ENCODE measurements at places on chromosomes 5 and 9.

- DNase-seq: no peak
- no peak overlapping the region for H3K27ac ChIP-seq
- no peaks in the 10 kb centered on the region for H3K4me1 ChIP-seq
- H3K27me3 ChIP-seq: no peaks in the 10 kb centered on the region
- H3K4me3 ChIP-seq: no peak overlapping the region
- H3K36me3 ChIP-seq: no peaks in the 10 kb centered on the region
Measured at GRCh38 chr5:83517072-83517687, 45.6 kb downstream of the VCAN start.

DNA sequence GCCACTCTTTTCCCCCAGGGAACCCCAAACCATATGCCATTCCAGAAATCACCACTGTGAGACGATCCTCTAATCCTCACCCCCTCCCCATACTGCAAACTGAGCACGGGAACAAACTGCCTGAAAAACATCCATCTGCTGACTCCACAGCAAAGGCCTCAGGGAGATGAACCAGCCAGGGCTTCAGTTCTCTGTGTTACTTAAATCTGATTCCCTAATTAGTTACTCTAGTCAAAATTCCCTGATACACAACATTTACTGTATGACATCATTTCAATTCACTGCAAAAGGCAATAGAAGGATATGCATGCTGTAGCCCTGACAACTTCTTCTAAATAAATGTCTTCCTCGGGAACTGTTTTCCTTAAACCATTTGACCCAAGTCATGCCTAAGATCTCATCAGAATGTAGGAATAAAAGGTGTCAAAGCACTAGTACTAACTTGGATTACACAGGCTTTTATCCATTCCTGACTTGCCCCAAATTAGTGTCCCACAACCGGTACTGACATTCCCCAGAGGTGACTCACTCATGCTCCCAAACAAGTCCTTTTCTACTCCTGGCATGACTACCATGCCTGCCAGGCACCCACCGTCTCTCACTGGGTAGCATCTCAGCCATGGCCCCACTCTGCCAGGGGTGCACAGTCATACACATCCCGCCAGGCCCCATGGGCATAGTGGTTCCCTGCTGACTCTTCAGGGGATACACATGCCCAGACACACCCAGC is 35.0 kb downstream of the MTX3 start:
- H3K27me3 ChIP-seq: no peaks in the 10 kb centered on the region
- no peaks in the 10 kb centered on the region for H3K36me3 ChIP-seq
- no peak overlapping the region for H3K4me3 ChIP-seq
- peaks cover 16% of the 10 kb centered on the region for H3K4me1 ChIP-seq

- no peak overlapping the region for H3K27ac ChIP-seq
- H3K4me1 ChIP-seq: no peaks in the 10 kb centered on the region
- no peaks in the 10 kb centered on the region for H3K36me3 ChIP-seq
- no peaks in the 10 kb centered on the region for H3K27me3 ChIP-seq
- no peak for DNase-seq
Measured at GRCh38 chr5:156411185-156411613, 84.2 kb downstream of the SGCD start.

- no peaks in the 10 kb centered on the region for H3K36me3 ChIP-seq
- H3K4me3 ChIP-seq: no peak overlapping the region
- H3K4me1 ChIP-seq: peaks cover 32% of the 10 kb centered on the region
- no peaks in the 10 kb centered on the region for H3K27me3 ChIP-seq
- DNase-seq: no peak
Measured at GRCh38 chr5:113268232-113268631, 166.6 kb downstream of the TSSK1B start.

GRCh38 chr9:37243588-37244345 is 123.4 kb downstream of the ZCCHC7 start:
- H3K27ac ChIP-seq: no peak overlapping the region
- H3K36me3 ChIP-seq: no peaks in the 10 kb centered on the region
- DNase-seq: no peak

GRCh38 chr5:138138949-138139780 is at the start of gene NME5:
Gene NME5 (minus strand): TSS chr5:138139428. CDS start chr5:138138780, 648 bp downstream.
- no peaks in the 10 kb centered on the region for H3K4me1 ChIP-seq
- peak within 1 kb of the TSS; percentile 19 for H3K4me3 ChIP-seq
- no peak within 1 kb of the TSS for H3K27ac ChIP-seq
- no peaks in the 10 kb centered on the region for H3K36me3 ChIP-seq

GRCh38 chr9:6237267-6237666 is 21.7 kb downstream of the IL33 start:
- no peaks in the 10 kb centered on the region for H3K36me3 ChIP-seq
- H3K27me3 ChIP-seq: no peaks in the 10 kb centered on the region
- no peaks in the 10 kb centered on the region for H3K4me1 ChIP-seq
- H3K4me3 ChIP-seq: no peak overlapping the region
- H3K27ac ChIP-seq: no peak overlapping the region

GRCh38 chr9:30349526-30350513 is 2034.6 kb upstream of the ACO1 start:
- no peaks in the 10 kb centered on the region for H3K4me1 ChIP-seq
- DNase-seq: no peak
- no peak overlapping the region for H3K4me3 ChIP-seq
- no peak overlapping the region for H3K27ac ChIP-seq

DNA sequence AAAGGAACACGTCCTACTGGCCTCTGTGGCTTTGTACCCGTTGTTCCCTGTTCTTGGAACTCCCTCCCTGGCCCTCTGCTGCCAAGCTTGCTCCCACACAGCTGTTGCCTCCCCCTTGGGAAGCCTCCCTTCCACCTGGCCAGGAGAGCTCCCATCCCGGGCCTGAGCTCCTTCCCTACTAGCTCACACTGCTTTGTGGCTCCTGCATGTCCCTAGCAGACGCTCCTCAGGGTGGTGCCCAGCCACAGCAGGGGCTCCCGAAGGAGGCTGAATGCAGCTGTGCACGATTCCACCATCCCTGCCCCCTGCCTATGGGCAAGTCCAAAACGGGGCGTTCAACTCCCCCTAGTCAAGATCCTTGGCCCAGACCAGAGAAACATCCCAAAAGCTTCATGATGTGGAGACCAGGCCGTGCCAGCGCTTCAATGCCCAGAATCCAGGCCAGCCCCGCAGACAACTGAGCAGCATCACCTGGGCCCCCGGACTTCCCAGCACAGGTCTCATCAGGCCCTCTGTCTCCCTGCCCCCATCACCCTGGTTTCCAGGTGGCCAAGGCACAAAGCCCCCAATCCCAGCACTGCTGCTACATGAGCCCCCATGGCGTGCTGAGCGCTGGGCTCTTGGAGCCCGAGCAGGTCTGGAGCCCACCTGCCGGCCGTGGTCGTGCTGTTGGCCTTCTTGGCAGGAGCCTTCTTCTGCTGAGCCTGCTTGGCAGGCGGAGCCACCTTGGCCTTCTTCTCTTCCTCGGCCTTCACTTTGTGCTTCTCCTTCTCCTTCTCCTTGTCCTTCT is 14.3 kb downstream of the BRD3OS start:
- H3K27ac ChIP-seq: no peak overlapping the region
- no peaks in the 10 kb centered on the region for H3K27me3 ChIP-seq
- H3K4me1 ChIP-seq: peaks cover 4% of the 10 kb centered on the region
- peaks cover 98% of the 10 kb centered on the region for H3K36me3 ChIP-seq

- peaks cover 3% of the 10 kb centered on the region for H3K4me1 ChIP-seq
- H3K27me3 ChIP-seq: no peaks in the 10 kb centered on the region
- H3K4me3 ChIP-seq: no peak overlapping the region
- H3K36me3 ChIP-seq: no peaks in the 10 kb centered on the region
- H3K27ac ChIP-seq: no peak overlapping the region
Measured at GRCh38 chr9:108621991-108622855, 233.6 kb downstream of the ACTL7B start.

GRCh38 chr5:124604419-124604818 is 142.0 kb downstream of the ZNF608 start:
- peaks cover 42% of the 10 kb centered on the region for H3K4me1 ChIP-seq
- H3K27ac ChIP-seq: no peak overlapping the region
- no peak for DNase-seq

DNA sequence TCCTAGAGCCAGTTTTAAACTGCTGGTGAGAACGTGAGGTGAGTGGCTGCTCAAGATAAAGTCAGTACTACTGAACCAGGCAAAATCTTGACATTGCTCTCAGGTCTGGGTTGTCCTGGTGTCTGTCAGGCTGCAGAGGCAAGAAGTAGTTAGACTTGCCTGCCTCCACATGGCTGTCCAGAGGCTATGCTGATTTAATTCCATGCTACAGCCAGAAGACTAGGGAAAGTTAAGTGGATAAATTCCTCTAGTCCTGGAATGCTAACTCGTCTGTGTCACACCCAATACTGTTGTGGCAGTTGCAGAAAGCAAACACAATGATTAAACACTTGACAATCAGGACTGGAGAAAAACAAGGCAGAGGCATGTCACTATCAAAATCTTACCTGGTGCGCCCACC is 118.9 kb downstream of the ACER2 start:
- H3K4me3 ChIP-seq: no peak overlapping the region
- H3K27ac ChIP-seq: no peak overlapping the region
- H3K4me1 ChIP-seq: no peaks in the 10 kb centered on the region

DNA sequence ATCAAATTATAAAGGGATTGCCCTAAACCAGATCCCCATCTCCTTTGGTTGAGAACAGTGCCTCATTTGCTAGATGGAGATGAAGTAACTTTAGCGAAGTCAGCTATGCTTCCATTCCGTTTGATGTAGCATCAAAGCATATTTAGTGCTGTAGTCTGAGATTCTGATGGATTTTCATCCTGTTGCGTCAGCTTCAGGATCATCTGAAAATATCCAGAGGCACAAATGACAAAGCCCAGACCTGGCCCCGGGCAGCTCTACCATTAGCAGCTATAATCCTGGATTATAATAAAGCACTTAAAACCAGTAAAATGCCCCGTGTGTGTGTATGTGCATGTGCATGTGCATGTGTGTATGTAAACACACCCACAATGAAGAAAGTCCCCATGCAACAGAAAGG is 44.7 kb downstream of the ERAP1 start:
- H3K27me3 ChIP-seq: no peaks in the 10 kb centered on the region
- no peak for DNase-seq
- no peaks in the 10 kb centered on the region for H3K4me1 ChIP-seq
- H3K4me3 ChIP-seq: no peak overlapping the region
- peaks cover 25% of the 10 kb centered on the region for H3K36me3 ChIP-seq

DNA sequence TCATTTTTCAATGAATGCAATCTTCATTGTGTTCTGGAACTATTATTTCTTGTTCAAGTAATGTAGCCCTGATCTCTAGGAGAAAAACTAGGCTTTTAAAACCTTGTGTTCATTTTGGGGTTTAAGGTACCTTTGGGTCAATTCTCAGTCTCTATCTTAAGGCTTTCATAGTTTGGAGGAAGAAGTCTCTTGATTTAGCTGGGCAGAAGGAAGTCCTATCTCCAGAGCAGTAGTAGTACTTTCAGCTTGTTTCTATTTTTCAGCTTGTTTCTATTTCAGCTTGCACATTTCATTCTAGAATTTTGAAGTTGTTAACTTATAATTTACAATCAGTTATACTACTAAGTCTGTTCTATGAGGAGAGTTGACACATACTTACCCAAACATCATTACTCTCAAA is 15.2 kb downstream of the CSNK1G3 start:
- no peak overlapping the region for H3K4me3 ChIP-seq
- no peaks in the 10 kb centered on the region for H3K36me3 ChIP-seq
- H3K4me1 ChIP-seq: peaks cover 18% of the 10 kb centered on the region
- no peak for DNase-seq

DNA sequence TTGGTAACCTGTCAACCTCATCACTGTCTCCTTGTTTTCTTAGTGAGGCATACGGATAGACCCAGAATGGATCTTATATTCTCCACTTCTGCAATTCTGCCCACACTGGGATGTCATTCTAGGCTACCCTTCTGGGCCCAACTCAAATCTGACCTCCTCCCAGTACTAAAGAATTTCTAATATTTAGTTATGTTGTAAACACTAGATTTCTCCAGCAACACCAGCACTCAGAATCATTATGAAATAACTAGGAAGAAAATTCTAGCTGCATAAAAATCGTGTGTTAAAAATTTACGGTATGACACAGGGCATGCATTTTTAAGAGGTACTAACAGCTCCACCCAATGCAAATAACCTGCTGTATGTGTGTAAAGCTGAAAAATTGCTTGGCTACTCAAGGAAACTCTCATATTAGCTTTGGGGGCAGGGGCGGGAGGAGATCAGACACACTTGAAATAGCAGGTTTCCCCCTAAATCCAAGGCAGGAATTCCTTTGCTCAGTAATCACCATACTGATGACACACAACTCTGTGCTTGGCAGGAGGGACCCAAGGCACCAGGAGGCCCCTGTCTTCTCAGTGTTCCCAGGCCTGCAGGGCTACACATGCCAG is 27.3 kb downstream of the MACROH2A1 start:
- peaks cover 4% of the 10 kb centered on the region for H3K4me1 ChIP-seq
- no peak overlapping the region for H3K27ac ChIP-seq
- H3K27me3 ChIP-seq: no peaks in the 10 kb centered on the region

- H3K4me3 ChIP-seq: no peak overlapping the region
- no peaks in the 10 kb centered on the region for H3K27me3 ChIP-seq
- no peak overlapping the region for H3K27ac ChIP-seq
- no peak for DNase-seq
- no peaks in the 10 kb centered on the region for H3K36me3 ChIP-seq
- no peaks in the 10 kb centered on the region for H3K4me1 ChIP-seq
Measured at GRCh38 chr5:90488791-90489190, 14.1 kb downstream of the POLR3G start.

- H3K36me3 ChIP-seq: no peaks in the 10 kb centered on the region
- no peak overlapping the region for H3K4me3 ChIP-seq
- peaks cover 28% of the 10 kb centered on the region for H3K4me1 ChIP-seq
- no peak for DNase-seq
Measured at GRCh38 chr5:177312649-177313181, 1.0 kb upstream of the MXD3 start.

All from esophagus squamous epithelium (tissue), 5 donors.